ENCODE measurements at places on chromosomes 6 and 20.

GRCh38 chr6:44230034-44230675 lies 6.8 kb downstream of the SLC29A1 start:
- DNase-seq, result no peak

DNA sequence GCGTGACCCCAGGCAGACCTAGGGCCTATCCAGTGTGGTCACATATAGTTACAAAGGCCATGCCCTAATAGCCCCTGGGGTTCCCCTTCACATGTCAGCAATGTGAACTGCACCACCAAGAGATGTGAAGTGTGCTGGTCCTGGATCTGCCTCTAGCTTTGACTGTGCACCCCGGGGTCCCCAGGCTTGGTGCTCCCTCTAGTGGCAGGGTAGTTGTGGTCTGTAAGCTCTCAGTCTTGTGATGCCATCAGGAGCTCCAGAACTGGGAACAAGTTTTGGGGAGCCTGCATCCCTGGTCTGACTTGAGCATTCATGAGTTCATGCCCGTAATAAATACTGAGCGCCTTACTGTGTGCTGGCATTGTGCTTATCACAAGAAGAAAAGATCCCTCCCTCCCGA lies 143.4 kb downstream of the DHX35 start:
- DNase-seq, result no peak

DNA sequence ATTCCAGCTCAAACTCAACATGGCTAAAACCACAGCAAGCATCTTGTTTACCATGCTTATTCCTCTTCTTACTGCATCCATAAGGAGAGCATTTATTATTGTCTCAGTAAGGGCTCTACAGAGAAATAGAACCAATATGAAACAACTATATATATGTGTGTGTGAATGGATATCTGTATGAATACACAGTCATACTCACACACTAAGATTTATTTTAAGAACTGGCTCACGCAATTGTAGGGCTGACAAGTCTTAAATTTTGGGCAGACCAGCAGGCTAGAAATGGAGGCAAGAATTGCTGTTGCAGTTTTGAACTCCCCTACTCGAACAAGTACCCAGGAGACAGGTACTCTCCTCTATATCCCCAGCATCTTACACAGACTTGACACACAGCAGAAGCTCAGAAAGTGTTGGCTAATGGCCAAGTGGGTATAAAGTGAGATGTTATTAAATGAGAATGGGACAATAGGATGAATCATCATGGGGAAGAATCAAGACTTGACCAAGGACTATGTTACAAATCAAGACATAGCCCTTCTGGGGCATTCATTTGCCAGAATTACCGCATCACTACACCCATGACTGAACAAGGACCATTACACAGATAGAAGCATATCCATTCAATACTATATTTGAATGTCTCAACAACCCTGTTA lies 13.0 kb downstream of the ZHX3 start:
- DNase-seq, result no peak

- no peak for DNase-seq
These were observed 271.7 kb downstream of the RFPL4B start for GRCh38 chr6:112618849-112619248.

- no peak for DNase-seq
These were observed 32.1 kb downstream of the TGM2 start for GRCh38 chr20:38132910-38133501.

GRCh38 chr20:4866429-4866828 lies 134.9 kb downstream of the SLC23A2 start:
- no peak for DNase-seq
